Fibroblast of gingiva (primary cell): ENCODE measurements at places on chromosomes 4 and X.

GRCh38 chrX:15334561-15334960, 762 bp downstream of the PIGA start:
- DNase-seq, result peak; percentile 8

DNA sequence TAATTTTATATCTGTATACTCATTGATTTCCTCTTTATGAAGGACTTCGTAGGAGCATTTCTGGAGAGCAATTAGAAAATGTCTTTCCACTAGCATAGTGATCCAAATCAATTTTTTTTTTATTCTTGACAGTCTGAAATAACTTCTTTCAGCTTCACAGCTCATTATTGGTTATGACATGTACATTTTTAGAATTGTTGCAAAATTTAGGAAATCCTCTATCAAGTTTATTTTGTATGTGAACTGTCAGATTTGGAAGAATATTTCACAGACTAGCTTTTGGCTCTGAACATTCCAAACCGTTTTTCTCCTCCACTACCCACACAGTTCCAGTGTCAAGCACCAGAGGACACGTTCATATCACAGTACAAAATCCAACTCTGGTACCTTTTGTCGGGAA, 249.6 kb upstream of the ATOH1 start:
- DNase-seq, result no peak

DNA sequence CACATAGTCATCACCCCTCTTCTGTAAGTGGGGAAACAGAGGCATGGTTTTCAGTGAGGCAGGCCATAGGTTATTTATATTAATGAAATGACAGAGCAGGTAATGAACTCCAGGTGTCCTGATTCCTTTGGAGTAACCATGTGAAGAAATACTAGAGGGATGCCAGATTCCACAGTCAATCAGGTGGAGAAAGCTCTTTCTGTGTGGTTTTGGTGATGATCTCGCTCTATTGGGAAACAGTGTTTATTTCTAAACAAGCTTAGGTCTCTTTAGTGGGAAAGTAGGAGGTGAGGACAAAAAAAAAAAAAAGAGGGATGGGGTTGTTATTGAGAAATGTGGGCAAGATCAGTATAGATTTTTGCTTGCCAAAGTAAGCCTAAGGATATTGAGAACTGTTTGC, 12.2 kb downstream of the DOCK11 start:
- peak; percentile 34 for DNase-seq

DNA sequence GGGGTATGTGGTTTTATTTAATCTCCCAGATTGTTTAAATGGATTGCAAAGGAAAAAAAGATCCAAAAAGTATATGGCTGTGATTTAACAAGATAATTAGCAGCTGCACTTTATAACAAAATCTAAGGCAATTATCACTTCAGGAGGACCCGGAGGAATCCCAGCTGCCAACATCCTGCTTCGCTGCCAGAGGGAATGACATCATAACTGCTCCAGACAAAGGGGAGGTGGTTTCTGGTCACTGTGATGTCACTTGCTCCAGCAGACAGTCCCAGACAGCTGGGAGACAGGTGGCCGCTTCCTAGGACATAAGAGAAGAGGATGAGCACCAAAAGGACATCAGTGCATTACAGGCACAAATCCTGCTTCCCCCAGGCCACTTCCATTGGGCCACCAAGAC, 371.0 kb downstream of the BCOR start:
- peak; percentile 33 for DNase-seq

- DNase-seq, result no peak
Observed at GRCh38 chr4:107950746-107951540, 19.6 kb downstream of the CYP2U1 start.

GRCh38 chr4:13349096-13349495, 135.0 kb downstream of the RAB28 start:
- no peak for DNase-seq

DNA sequence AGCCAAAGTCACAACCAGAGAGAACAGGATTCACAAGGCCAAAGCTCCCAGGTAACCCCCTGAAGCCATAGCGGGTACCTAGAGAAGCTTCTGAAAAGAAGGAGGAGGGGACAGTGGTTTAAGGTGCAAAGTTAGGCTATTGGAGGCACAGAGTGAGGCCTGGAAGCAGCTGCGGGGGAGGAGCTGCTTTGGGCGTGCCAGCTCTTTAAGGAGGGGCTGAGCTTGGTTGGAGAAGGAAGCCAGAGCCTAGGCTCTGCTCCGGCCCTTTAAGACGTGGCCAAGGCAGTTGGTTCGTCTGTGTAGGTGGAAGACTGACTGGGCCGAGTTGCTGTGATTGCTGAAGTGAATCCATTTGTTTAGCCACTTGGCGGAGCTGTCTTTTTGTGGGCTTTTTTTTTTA, 1.5 kb downstream of the KLF8 start:
- peak; percentile 56 for DNase-seq

- no peak for DNase-seq
Observed at GRCh38 chrX:153662266-153662665, 11.3 kb downstream of the PNCK start.

DNA sequence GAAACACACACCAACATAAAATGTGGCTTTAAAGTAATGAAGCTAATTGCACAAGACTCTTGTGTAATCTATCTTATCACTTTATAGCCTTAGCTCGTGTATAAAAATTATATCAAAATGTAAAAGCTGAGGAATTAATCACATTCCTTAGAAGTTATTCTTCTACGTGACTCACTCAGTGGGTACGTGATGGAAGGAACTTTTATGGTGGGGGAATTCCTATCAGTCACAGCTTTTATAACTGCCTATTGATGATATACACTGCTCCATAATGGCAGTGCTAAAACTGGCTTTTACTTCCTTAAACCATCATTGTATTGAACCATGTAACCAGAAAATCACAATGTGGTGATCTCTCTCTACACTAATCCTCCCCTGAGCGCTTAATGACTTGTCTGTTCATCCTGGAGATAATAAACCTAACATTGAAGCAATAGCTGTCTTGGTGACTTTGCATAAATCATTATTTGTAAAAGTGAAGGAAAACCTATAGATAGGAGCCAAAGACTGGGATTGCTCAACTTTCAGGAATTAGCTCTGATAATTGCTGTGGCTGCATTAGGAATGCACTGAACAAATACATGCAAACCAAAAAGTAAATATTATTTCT, 276.7 kb downstream of the GBA3 start:
- no peak for DNase-seq

DNA sequence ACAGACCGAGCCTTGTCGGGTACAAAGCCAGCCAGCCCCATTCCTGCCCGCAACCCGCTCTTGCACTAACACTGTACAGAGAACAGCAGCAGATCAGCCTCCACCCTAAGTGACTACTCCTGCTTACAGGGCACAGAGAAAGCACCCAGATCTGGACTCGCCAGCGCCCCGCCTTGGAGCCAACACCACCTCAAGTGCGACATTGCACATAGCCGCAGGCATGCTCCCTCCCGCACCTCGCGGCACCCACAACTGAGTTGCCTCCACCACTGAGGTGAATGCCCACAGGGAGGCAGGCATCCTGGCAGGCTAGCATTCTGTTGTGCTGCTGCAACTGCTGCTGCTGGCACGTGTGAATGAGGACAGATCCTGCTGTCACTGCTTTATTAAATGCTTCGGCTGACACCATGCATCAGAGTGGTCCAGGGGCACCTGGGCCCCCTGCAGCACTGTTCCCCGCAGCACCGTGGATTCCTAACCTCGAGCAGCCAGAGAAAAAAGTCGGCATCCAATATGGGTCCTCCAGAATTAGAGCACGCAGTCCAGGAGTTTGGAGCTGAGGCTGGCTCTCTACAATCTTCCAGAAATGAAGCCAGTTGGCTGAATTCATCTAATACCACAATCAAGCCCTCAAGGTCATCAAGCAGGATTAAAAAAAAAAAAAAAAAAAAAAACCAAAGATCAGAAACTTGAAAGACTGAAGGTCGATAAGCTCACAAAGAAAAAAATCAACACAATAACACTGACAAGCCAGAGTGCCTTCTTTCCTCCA, 352.9 kb downstream of the GASK1B start:
- DNase-seq, result no peak

GRCh38 chr4:110164251-110164650, 34.2 kb downstream of the ELOVL6 start:
- DNase-seq, result peak; percentile 39

- no peak for DNase-seq
Observed at GRCh38 chrX:153780678-153781427, at the start of gene SRPK3. Gene SRPK3 (plus strand): TSS chrX:153781041. CDS start chrX:153781087, 46 bp downstream.

DNA sequence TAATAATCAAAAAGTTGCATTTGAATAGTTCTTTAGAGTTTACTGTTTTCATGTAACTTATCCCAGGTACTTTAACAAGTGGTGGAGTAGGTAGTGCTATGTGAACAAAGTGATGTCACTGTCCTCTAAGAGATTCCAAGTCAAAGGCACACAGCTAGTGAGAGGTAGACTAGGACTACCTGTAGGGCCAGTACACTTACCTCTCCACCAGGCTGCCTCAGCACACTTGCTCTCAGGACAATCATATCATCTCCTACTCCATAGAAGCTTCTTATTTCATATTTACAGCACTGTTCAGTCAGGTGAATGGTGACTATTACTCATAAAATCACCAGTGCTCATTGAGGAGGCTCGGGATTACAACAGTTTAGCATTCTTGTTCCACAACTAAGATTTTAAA, 173.0 kb upstream of the EMCN start:
- DNase-seq, result no peak

- DNase-seq, result no peak
Observed at GRCh38 chr4:153014460-153014859, 78.3 kb downstream of the FHDC1 start.

DNA sequence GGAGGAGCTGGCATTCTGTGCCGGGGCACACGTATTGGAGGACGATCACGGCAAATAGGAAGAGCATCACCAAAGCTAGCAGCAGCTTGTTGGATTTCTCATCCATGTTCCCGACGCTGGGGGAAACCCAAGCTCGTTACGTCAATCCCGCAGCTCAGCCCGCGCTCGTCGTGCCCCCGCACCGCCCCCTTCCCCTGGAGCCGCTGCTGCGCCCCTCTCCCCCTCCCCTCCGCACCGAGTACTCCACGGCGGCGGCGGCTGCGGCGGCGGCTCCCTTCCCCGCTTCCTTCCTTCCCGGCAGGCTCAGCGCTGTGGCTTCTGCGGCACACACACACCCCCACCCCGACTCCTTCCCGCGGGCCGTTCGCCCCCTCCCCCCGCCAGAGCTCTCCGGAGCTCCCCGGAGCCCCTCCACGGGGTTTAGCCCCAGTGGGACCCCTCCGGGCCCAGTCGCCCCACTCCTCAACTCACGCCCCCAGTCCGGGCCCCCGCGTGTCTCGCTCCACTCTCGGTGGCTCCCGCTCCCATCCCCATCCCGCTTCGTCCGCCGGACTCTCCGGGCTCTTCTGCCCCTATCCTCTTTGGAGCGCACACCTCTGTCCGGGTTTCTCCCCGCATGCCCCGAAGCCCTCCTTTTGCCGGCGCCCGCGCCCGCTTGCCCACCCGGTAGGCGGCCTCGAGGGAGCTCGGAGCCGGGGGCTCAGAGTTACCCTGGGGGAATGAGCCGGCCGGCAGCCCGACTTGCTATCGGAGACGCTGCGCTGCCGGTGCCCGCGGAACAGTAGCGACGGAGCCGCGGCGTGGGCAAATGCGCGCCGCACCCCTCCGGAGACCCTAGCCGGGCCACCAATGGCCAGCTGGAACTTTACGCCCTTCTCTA, 978 bp downstream of the HS6ST2 start:
- no peak for DNase-seq

DNA sequence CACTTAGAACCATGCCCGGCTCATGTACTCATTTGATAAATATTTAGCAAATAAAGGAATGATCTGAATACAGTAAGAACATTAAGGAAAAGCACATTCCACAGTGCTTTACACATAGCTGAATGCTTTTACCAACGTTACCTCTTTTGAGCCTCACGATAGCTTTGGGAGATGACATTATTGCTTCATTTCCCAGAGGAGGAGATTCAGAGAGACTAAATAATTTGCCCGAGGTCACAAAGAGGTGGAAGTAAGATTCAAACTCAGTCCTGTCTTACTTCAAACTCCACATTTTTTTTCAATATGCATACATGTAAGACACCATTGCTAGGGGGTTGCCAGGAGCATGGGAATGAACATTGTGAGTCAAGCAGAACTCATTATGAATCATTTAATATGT, 538.5 kb downstream of the BCOR start:
- no peak for DNase-seq

GRCh38 chr4:84070289-84070688, 428.8 kb downstream of the NKX6-1 start:
- no peak for DNase-seq

DNA sequence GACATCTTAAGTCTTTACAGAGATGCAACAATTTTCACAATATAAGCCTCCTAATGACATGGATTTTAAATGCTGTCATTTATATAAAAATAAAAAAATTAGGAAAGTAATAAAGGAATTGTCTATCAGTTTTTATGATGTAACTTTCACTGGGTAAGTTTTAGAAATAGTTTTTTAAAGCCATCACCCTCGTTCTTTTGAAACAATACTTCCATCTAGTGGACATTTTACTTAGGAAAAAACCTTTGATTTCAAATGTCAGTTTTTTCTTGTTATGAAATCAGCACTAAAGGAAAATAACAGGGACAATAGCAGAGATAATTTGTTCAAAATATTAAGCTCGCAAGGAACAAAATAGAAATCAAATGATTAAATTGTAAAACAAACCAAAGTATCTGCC, 24.3 kb upstream of the NDNF start:
- peak; percentile 30 for DNase-seq

DNA sequence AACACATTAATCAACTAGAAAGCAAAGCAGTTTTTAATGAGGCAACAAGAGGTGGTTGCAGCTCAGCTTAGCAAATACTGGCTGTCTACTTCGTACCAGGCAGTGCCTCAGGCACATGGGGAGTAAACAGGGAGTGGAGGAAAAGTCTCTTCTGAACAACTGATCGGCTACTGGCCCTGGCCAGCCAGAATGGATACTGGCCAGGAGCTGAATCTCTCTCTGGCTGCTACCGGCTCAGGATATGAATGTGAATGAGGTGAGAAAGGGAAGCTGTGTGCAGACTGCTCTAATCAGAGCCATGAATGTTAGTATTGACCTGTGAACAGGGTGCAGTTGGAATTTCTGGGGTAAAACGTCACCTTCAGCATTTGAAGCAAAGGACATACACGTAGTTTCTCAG, 77.3 kb downstream of the STK32B start:
- no peak for DNase-seq

GRCh38 chr4:126738926-126739325, 893.8 kb upstream of the INTU start:
- peak; percentile 37 for DNase-seq

GRCh38 chr4:188423039-188423438, 283.8 kb downstream of the TRIML1 start:
- no peak for DNase-seq

- DNase-seq, result no peak
Observed at GRCh38 chrX:56764975-56765791, 36.1 kb downstream of the NBDY start.

GRCh38 chr4:49036528-49036927, 50.5 kb downstream of the CWH43 start:
- DNase-seq, result no peak

- DNase-seq, result no peak
Observed at GRCh38 chr4:30495651-30496310, 224.4 kb upstream of the PCDH7 start.

GRCh38 chr4:25560605-25561004, 95.0 kb upstream of the SLC34A2 start:
- no peak for DNase-seq

- DNase-seq, result no peak
Observed at GRCh38 chr4:138177278-138177968, 64.7 kb downstream of the SLC7A11 start.
